ENCODE measurements at places on chromosomes 2 and 18.

DNA sequence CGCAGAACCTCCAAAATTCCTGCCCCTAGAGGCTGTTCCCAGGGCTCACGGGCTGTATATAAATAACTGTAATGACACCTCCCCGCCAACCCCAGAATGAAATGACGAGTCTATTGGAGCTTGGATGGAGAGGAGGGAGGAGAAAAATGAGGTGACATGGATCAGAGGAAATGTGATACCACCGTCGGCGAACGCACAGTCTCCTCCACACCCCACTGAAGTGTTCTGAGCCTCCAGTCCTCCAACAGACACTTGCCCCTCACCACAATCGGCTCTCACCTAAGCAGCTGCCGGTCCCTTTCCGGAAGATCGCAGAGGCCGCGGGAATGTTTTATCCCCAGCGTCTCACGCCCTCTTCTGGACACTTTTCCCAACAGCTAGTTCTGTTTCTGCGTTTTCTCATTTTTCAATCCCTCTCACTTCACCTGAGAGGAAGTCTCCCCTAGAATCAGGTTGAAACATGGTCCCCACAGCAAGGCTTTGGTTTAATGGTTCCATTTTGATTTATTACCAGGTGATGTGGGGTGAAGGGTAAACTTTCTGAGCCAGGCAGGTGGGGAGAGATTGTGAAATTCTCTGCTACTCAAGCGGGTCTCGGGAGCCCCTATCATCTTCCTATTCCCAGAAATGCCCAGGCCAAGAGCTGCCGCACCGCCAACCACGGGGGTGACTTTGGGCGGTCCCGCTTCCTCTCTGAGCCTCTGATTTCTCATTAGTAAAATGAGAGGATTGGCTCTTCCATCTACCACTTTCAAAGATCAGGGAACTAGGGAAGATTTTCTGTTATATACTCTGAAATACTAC is 9.1 kb upstream of the MYO5B start:
- DNase-seq = no peak

- DNase-seq = no peak
These were observed 52.7 kb upstream of the MAPK4 start for GRCh38 chr18:50507120-50507590.

DNA sequence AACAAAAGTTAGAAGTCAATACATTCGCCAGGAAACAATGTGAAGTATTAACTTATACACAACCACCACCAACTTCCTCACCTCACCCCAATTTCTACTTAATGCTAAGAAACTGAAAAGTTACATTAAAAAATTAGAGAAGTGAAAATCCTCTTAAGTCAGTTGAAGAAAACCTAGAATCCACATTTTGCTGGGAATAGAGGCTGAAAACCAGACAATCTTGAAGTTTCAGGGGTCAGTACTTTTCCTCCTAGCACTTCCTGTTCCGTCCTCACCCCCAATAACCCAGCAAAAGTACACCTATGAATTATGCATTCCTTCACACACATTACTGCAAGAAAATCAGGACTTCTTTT is 6.3 kb downstream of the YES1 start:
- no peak for DNase-seq

- no peak for DNase-seq
These were observed 11.0 kb upstream of the CXCR4 start for GRCh38 chr2:136128905-136129304.

DNA sequence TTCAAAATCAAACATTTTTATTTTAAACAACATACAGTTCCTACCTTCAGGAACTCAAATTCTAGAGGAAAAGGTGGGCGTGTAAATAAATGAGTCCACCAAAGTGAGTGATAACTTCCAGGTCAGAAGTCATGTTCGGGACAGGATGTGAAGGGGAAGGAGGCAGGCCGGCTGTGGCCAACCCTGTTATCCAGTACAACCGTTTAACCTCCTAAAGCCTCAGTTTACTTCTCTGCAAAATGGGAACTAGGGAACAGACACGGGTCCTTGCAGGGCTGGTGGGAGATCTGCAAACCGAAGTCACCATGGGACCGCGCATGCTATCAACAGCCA is 373 bp downstream of the EIPR1 start:
- peak; percentile 33 for DNase-seq

- no peak for DNase-seq
These were observed 964 bp upstream of the GALNT3 start for GRCh38 chr2:165795011-165795410.

DNA sequence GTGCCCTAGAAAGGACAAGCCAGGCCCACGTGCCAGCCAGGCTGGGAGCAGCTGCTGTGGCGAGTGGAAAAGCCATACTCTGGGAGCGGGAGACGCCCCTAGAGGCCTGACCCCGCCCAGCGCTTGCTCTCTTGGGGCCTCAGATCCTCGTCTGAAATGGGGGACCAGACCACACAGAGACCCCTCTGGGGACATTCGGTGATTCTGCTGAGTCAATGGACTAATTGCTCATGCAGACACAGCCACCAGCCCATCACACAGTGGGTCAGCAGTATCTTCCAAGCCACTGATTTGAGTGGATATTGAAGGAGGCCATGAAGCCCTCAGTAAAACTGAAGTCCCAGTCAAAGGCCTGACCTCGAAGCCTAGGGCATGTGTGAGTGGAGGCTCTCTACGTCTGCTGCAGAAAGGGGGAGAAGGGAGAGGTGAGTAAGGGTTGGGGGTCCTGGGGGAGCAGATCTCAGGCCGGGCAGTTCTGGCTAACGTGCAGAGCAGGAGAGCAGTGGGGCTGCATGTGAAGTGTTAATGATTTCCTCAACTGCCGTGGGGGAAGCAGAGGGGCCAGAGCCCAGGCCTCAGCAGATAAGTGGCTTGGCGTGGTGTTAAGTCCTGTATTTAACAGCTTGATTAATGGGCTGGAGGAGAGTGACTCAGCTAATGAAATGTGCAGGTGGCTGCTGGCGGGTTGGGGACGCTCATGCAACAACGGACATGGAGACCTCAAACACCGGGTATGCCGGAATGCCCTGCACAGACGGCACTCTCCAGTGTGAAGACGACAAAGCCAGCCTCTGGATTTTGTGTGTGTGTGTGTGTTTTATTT is 104.4 kb upstream of the TWIST2 start:
- DNase-seq = no peak

DNA sequence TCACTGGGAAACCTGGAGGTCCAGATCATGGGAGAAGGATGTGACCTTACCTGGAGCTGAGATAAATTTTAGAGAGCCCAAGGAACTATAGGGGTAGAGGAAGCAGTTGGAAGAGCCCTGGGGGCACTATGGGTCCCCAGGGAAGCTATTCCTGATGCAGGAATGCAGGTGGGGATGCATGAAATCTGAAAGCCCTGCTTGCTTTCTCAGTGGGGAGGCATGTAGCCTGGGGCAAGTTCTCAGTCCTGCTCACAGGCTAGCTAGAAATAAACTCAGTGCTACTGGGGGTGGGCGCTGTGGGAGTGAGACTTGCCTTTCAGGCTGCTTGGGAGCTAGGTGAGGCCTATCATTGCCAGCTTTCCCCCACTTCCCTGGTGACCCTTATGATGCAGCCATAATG is 499.7 kb downstream of the PTH2R start:
- DNase-seq = no peak

GRCh38 chr2:101367508-101367907 is 19.8 kb downstream of the CREG2 start:
- no peak for DNase-seq

GRCh38 chr2:195652911-195653310 is 4.1 kb upstream of the SLC39A10 start:
- no peak for DNase-seq

DNA sequence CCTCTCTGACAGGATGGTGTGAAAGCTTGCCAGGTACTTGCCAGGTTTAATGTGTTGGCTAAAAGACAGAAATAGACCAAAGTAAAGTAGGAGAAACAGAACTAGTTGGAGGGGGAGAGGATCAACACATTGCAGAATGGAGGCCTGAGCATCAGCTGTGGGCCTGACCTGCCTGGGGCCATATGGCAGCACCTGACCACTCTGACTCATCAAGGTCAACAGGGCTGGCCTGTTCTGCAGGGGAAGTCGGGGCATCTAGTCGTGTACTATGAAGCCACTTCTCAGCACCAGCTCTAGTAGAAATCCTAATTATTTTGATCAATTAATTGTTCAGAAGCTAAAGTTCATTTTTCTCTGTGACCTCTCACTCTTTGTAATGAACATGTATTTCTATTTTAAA is 35.8 kb upstream of the NOSTRIN start:
- no peak for DNase-seq

DNA sequence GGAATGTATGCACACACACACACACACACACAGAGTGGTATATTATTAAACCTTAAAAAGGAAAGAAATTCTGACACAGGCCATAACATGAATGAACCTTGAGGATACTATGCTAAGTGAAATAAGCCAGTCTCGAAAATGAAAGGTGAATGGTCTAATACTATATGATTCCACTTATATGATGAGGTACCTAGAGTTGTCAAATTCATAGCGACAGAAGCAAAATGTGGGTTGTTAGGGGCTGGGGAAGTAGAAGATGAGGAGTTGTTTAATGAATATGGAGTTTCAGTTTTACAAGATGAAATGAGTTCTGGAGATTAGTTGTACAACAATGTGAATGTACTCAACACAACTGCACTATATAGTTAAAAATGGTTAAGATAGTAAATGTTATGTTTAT is 118.1 kb downstream of the ABCA12 start:
- no peak for DNase-seq

DNA sequence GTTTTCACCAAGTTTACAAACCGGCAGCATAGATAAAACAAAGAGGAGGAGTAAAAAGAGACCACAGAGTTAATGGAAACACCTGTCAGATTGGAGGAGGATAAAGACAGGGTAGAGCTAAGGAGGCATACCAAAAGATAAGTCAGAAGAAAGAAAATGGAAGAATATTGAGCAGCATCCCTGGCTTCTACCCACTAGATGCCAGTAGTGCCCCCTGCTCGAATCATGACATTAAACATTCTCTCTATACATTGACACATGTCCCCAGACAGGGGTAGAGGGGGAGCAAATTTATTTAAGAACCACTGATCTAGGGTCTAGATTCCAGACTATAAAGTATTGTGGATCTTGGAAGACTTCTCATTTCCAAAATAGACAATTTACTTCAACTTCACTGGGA is 159.8 kb upstream of the ETAA1 start:
- no peak for DNase-seq

DNA sequence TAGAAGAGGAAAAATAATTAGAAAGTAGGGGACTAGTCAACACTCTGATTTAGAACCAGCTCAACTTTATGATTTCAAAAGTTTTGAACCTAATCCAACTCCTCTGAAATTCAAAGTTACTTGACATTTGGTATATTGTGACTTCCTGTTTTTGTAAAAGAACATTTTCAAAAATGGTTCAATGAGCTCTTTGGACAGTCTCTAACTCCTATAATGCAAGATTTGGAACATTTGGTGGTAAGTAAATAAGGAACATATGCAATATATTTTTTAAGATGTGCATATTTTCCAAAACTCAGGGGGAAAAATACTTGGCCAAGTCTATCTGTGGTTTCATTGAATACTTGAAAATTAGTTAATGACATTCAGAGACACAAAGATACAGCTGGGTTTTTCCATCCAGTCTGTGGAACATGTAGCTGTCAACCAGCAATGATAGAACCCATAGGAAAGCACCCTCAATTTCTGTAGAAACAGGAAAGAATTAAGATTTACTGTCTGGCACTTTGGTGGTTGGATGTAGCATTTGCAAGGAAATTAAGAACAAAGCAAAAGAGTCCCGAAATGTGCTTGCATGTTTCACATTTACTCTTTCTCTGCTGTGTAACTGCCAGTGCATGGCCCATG is 17.0 kb upstream of the ANKRD44 start:
- no peak for DNase-seq

- no peak for DNase-seq
These were observed 30.1 kb upstream of the ATL2 start for GRCh38 chr2:38407111-38407682.

DNA sequence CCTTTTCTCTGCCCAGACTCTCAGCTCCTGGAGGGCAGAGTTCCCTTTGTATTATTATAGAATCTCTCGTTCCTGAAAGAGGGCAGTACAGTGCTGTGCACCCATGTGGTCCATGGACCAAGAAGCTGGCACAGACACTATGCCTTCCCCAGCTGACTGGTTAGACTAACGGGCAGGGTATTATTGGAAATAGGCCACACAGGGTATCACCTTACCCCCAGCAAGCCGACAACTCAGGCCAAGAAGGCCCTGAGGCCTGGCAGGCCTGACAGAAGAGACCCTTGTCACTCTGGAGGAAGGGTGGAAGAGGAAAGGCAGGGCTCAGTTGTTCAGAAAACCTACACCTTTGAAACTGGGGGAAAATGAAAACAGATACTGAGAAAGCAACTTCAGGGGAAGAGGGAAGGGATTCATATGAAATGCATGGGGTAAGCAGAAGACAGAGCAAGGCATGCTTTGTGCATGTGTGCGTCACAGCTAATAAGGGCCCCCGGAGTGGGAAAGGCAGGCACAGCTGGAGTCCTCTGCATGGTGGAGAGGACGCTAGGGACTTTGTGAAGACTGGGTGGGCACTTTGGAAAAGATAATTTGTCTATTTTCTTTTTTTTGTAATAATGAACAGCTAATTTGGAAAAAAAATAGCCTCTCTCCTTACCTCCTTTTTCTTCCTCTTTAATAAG is 476.8 kb upstream of the CELF4 start:
- no peak for DNase-seq

GRCh38 chr2:75606761-75607399 is 39.7 kb upstream of the MRPL19 start:
- no peak for DNase-seq

- DNase-seq = no peak
These were observed 182.8 kb downstream of the PIK3C3 start for GRCh38 chr18:42137693-42138375.

GRCh38 chr2:189298481-189298880 is 118.9 kb upstream of the COL5A2 start:
- no peak for DNase-seq

GRCh38 chr2:60531701-60532133 is 21.7 kb downstream of the BCL11A start:
- no peak for DNase-seq

GRCh38 chr2:208570851-208571763 is 164.5 kb downstream of the PTH2R start:
- no peak for DNase-seq

DNA sequence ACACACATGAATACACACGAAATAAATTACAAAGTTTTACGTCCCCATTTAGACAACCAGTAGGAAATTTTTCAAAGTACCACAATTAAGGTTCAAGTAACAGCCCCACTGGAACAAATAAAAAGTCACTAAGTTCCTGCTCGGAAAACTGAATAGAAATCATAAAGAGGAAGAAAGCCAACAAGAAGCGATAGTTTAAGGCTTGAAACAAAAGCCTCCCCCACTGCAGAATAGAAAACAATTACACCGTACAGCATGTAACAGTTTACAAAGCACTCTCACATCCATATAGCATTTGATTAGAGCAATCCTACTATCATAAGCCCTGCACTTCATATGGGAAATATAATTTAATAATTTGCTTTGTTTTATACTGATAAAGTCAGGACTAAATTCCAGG is 15.5 kb downstream of the KLF7 start:
- no peak for DNase-seq

- DNase-seq = no peak
These were observed 25.0 kb upstream of the MAP3K20 start for GRCh38 chr2:173050684-173051083.

GRCh38 chr18:46167971-46168370 is 63.8 kb downstream of the HAUS1 start:
- peak; percentile 9 for DNase-seq

All from GDM1 (cell line).